ENCODE measurements at places on chromosomes 13 and 19. TPM values are rescaled to one million over a fixed set of nuclear protein-coding genes. Genes with fewer than 3 reads are reported as not detected.

Gene ACP7
- 0.08 TPM for polyA plus RNA-seq

DNA sequence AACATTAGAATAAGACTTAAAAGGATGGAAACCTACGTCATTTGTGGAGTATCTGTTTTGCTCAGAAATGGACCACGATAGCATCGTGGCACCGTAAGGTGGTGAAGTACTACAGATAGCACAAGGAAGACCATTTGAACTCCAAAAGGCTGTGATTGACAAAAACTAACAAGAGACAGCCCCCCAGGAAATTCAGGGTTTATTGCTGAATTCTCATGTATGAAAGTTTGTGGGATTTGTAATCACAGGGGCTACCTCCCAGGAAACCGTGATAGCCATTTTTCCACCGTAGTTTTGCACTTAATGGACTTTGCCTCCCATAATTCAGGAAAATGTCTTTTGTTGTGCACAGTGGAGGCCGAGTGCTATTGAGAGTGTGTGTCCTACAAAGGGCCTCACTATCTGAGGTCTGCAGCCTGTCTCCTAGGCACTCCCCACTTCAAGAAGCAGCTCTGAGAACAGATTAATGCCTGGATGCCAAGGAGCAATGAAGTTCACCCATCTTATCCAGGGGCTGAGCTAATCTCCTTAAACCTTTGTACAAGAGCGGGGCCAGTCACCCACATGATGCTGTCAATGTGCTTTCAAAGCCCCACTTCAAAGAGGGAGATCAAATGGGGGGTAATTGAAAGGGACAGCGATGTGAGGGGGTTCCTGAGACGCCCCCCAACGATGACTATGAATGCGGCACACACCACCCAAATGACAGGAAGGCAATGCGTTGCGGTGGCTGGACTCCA is 182.6 kb downstream of the COL4A1 start:
- DNase-seq = no peak

DNA sequence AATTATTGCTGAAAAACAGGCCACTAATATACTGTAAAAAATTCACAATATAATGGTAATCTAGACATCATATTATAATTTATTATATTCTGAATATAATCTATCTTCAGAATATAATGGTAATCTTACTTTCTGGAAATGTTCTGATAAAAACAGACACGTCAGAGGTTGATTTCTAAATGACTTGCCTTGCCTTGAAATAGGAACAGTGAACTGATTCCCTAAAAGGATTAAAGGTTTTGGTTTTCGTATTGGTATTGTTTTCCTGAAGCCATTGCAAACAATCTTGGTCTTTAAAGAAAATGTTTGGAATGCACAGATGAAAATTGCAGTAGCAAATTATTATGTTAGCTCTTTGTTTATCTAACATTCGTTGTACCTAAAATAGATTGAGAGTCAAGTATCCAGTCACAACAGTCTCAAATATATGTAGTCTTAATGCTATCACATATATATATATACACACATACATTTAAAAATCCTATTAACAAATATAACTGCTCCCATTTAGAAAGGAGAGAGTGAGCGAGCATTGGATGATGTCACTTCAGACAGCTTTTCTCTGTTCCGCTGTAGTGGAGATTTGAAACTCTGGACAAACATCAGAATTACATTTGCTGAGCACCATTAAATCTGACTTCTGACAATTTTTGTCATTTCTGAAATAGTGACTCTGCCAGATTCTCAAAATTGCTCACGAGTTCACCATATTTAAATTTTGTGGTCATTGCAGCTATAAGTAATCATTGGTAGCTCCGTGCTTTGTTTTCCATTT is 1.7 kb downstream of the ITM2B start:
- no peak for DNase-seq

DNA sequence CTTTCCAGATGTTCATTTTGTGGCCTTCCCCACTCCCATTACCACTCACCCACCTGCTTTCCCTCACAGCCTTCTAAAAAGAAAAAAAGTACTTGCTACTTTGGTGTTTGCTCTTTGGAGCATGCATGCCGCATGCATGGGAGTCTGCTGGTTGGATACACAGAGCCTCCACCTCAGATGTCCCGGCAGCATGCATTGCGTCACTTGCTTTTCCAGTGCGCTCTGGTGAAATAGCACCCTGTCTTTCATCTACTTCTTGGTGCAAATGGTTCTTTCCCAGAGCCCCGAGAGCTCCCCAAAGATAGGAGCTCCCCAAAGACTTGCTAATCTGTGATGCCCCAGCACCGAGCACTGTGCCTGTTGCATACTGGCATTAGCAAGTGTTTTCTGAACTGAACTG is 333.2 kb upstream of the ZNF507 start:
- no peak for DNase-seq

DNA sequence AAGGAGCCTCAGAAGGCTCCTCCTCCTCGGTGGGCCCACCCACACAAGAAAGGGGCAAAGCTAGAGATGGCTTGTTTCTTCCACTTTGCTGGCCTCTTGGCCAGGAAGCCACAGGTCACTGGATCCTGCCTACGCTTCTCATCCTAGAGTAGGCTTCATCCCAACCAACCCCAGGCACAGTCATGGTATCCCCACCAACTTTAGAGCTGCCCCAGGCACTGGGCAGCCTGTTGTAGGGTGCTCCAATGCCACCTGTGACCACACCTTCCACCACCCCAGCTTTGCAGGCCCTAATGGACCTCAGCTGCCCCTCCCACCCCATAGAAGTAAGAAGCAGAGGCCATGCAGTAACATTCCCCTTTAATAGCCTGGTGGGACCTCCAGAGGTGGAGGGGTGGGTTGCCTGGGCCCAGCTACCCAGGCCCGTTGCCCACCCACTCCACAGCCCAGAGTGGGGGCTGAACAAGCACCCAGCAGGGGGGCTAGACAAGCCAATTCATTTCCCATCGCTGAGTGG is 522 bp upstream of the CHMP2A start:
- no peak for DNase-seq

DNA sequence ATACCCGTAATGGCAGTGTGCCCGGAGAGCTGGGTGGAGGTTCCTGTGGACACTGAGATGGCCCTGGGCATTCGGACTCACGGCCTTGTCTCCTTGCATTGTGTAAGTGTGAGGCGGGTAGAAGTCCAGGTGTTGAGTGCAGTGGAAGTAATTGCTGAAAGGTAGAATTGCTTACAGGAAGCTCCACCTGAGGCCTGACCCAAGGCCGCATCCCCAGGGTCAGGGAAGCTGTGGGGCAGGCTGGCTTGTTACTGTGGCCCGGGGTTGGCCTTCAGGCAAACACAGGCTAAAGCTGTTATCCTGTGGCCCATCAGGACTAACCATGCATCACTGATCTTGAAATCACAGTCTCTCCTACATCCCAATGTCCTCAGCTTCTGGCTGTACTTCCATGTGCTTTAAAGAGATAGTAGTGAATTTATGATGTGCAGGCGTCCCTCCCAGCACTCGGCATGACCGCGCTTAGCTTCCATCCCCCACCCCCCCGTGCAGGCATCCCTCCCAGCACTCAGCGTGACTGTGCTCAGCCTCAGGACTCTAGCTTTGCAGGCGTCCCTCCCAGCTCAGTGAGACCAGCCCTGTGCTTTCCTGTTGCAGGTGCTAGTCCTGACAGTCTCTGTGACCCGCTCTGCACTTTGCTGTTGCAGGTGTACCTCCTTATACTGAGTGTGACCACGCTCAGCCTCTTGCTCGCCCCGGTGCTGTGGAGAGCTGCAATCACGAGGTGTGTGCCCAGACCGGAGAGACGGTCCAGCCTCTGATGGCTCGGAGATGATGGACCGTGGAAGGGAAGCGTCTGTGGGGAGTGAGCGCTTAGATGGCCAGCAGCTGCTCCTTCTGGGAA is 35.6 kb upstream of the TFDP1 start:
- no peak for DNase-seq
